Adrenal gland (tissue), 19 donors: ENCODE measurements at places on chromosomes 16 and 17.

DNA sequence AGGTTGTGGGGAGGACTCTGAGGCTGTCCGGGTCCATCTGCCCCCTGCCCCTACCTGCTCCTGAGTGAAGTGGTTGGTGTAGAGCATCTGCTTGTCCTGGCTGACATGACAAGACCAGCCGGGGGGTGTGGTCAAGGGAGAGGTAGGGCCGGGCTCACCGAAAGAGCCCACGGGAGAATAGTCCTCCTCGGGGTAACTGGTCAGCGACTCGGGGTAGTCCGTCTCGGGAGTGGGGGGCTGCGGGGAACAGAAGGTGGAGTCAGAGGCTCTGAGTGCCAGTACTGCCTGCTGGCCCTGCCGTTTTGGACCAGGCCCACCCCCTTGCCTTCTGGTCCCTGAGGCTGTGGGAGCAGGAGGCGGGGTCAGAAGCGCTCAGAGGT is 27.8 kb downstream of the ARHGAP27 start:
- H3K27ac ChIP-seq: no peak overlapping the region
- no peaks in the 10 kb centered on the region for H3K36me3 ChIP-seq
- no peak overlapping the region for H3K4me3 ChIP-seq
- DNase-seq: no peak
- H3K4me1 ChIP-seq: no peaks in the 10 kb centered on the region

DNA sequence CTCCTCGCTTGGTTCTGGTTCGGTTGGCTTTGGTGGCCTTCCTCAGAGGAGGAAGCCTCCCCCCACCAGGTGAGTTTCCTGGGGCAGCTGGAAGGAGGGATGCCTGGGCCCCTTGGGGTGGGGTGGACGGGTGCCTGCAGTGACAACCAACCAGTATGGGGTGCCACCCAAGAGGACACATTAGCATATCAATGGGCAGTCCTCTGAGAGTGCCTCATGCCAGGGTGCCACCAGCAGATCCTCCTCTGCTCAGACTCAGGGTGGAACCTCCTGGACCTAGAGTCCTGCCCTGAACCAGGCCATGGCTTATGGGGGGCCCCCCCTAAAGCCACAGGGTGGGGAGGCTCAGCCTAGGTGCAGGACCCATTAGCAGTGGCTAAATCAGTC is 2.7 kb downstream of the PPP1R1B start:
- no peak for DNase-seq
- H3K27ac ChIP-seq: no peak overlapping the region
- peaks cover 17% of the 10 kb centered on the region for H3K4me1 ChIP-seq
- H3K27me3 ChIP-seq: peaks cover 13% of the 10 kb centered on the region
- H3K4me3 ChIP-seq: no peak overlapping the region
- H3K36me3 ChIP-seq: no peaks in the 10 kb centered on the region

- H3K36me3 ChIP-seq: no peaks in the 10 kb centered on the region
- H3K4me1 ChIP-seq: no peaks in the 10 kb centered on the region
- H3K27ac ChIP-seq: no peak overlapping the region
- no peaks in the 10 kb centered on the region for H3K27me3 ChIP-seq
- H3K4me3 ChIP-seq: no peak overlapping the region
Observed at GRCh38 chr17:41329279-41329948, 13.9 kb upstream of the KRTAP17-1 start.

DNA sequence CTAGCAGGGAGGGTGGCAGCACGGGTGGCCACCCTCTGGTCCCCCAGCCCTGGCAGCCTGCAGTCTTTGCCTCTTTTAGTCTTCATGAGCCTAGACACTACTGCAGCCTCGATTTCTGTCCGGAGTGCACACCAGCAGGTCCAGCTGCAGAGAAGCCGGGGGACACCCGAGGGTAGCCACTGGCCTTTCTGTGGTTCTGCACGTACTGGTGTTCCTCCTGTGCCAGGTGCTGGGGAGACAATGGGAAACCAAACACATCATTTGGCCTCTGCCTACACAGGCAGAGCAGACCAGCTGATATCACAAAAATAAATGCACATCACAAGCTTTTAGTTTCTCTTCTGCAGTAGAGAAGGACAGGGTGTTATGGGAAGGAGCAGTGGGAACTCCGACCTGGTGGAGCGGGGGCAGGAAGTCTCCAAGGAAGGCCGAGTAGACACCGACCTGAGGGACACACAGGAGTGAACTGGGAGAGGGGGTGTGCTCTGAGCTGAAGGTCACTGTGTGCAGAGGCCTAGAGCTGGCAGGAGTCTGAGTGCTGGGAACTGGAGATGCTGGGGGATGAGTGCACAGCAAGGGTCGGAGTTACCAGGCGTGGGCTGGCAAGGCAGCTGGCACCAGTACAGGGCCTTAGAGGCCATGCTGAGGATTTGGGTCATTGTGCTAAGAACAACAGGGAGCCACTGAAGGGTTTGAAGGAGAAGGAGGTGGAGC is 23.1 kb downstream of the GPT2 start:
- no peaks in the 10 kb centered on the region for H3K27me3 ChIP-seq
- DNase-seq: no peak
- H3K36me3 ChIP-seq: no peaks in the 10 kb centered on the region
- H3K4me3 ChIP-seq: no peak overlapping the region
- peaks cover 6% of the 10 kb centered on the region for H3K4me1 ChIP-seq

- no peak overlapping the region for H3K27ac ChIP-seq
- H3K4me3 ChIP-seq: no peak overlapping the region
- no peak for DNase-seq
- peaks cover 6% of the 10 kb centered on the region for H3K4me1 ChIP-seq
- no peaks in the 10 kb centered on the region for H3K27me3 ChIP-seq
- no peaks in the 10 kb centered on the region for H3K36me3 ChIP-seq
Observed at GRCh38 chr16:57765160-57765728, 29.7 kb downstream of the KATNB1 start.

DNA sequence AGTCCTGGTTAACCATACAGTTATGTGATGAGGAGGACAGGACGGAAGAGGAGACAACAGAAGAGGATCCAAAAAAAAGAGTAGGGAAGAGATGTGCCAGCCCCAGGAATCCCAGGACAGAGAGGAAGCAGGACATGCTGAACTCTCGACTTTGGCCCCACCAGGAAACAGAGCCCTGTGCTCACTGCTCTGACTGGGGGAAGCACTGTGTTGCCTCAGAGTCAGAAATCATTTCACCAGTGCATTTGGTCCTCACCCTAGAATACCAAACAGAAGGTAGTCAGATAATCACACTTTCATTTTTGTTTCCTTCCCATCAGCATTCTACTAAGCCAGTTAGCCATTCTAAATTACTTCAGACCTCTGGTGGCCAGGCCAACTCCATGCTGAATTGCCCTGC is 421.0 kb upstream of the CDH5 start:
- no peak overlapping the region for H3K4me3 ChIP-seq
- no peaks in the 10 kb centered on the region for H3K4me1 ChIP-seq
- no peaks in the 10 kb centered on the region for H3K36me3 ChIP-seq
- no peak overlapping the region for H3K27ac ChIP-seq

GRCh38 chr16:8075271-8075670 is 515.0 kb downstream of the TMEM114 start:
- no peaks in the 10 kb centered on the region for H3K4me1 ChIP-seq
- no peaks in the 10 kb centered on the region for H3K36me3 ChIP-seq
- no peak overlapping the region for H3K4me3 ChIP-seq
- DNase-seq: no peak
- no peaks in the 10 kb centered on the region for H3K27me3 ChIP-seq
